ENCODE measurements at places on chromosomes 13 and 19.
A peak's percentile ranks its signal among the peaks of the same experiment; 100 is the strongest.

DNA sequence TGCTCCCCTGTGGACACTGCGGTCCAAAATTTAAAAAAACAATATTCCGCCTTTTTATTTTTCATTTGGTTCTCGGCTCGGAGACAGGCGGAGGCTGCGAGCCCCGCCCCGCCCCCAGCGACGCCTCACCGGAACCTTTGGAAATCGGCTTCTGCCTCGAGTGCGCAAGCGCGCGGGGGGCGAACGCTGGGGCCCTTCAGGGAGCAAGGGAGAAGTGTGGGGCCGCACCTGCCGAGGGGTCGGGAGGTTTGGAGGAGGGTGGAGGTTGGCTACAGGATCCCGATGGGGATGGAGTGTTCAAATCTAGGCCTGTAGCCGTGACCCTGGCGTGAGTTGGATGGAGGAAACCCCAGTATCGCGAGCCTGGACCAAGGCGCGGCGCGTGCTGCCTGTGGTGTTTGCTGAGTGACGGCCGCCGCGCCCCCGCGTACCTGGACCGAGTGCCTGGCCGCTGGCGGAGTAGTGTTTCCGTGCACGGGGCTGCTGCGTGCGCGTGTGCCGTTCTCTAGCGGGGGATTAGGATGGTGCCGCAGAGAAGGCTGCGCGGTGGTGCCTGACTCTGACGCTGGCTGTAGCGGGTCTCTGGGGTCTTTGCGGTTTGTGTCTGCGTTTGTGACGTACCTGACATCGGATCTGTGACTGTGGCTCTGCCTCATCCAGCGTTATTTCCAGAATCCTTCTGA is 565 bp upstream of the ZFP30 start:
- DNase-seq: peak; percentile 86

DNA sequence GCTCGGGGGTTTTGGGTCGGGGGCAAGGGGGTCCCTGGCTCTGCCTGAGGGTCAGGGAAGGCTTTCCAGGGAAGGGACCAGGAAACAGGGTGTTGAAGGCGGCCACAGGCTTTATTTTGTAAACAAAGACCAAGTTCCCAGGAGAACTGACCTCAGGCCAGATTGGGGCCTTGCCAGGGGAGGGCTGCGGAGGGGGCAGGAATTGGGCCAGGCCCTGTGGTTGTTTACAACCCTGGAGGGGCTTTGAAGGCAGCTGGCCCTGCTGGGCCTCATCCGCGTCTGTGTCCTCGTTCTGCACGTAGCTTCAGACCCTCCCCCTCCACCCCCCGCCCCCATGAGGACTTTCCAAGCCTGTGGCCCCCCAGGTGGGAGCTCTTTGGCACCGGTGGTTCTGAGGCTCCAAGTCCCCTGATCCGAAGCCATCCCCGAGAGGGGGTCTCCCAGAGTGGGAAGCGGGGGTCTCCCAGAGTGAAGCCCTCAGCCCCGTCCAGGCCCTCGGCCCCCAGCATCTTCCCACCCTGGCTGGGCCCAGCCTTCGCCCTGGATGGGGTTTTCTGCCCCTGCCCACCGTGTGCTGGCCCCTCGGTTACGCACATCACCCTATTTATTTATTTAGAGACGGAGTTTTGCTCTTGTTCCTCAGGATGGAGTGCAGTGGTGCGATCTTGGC is 13.5 kb upstream of the BSG start:
- no peak for DNase-seq

DNA sequence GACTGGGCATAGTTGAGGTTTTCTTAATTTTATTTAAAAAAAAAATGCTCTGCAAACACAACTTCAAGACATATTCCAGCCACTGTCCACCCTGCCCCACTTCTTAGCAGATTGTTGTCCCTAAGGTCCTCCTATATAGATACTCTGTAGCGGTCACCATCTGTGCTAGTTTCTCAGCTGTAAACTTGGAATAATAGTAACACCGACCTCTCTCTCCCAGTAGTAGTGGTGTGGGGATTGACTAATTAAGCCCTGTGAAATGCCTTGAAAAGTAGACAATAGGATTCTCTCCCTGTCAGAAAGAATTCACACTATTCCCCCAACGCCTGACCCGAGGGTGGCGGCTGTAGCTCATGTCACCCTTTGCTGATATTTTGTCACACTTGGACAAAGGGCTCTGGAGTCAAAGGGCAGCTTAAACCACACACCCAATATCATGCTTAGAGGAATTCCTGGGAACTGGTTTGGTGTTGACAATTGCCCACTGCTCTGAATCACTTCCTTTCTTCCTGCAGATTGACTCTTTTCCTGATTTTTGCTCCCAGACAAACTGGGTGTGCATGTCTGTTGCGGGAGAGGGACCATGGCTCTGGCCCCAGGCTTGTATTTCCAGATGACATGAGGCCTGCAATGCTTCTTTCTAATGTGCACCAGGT is 9.2 kb upstream of the SERP2 start:
- DNase-seq: no peak

DNA sequence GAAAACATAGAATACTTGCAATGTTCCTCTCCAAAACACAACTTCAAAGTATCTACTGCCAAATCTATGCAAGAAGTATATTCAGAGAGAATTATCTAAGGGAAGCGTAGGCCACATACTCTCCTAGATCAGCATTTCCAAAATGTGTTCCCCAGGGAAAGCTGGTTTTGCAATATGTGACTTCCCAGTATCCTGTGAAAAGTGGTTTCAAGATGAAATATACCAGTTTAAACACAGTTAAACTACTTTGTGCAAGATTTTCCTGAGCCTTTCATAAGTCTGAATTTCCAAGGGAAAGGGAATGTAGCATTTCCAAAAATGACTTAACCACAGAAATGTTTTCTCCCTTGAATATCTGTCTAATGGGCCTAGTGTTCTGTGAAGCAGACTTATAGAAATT is 7.6 kb downstream of the STARD13 start:
- DNase-seq: no peak

- no peak for DNase-seq
Observed at GRCh38 chr13:76223565-76223964, 587.4 kb downstream of the LMO7 start.

DNA sequence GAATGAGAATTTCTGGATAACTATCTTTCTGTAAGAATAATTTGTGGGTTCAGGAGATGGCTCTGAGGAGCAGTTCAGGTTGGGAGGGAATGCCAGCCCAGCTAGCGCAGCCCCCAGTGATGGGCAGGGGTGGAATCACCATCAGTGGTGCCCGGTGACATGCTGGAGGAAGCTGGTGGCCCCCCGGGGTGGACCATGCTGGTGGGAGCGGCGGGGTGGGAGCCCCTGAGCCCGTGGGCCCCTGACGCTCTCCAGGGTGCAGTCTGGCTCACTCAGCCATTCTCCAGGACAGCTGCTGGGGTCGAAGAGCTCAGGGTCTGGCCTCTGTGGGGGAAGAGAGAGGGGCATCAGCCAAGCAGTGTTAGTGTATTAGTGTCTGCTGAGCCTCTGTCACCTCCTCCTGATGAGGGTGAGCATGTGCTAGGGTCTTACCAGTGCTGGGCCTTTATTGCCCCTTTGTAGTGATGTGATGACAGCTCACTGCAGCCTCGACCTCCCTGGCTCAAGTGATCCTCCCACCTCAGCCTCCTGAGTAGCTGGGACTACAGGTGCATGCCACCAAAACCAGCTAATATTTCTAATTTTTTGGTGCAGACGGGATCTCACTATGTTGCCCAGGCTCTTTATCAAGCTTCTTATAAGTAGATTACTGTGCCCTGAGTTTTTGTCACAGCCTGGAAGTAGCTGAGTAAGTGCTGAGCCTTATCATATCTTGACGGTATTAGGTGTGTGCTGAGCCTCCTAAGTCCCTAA is 10.4 kb downstream of the HIPK4 start:
- DNase-seq: no peak

All from Peyer's patch (tissue), 4 donors.